NK-92 treated with Interleukin-12 subunit alpha and Interleukin-12 subunit beta, amount 100 ng/mL, for 24 hours (cell line): ENCODE measurements at places on chromosomes 12 and 14.

- no peak for DNase-seq
Measured at GRCh38 chr12:49979016-49979586, 6.4 kb downstream of the AQP6 start.

- DNase-seq, result no peak
Measured at GRCh38 chr12:114799574-114800487, 115.9 kb upstream of the TBX3 start.

DNA sequence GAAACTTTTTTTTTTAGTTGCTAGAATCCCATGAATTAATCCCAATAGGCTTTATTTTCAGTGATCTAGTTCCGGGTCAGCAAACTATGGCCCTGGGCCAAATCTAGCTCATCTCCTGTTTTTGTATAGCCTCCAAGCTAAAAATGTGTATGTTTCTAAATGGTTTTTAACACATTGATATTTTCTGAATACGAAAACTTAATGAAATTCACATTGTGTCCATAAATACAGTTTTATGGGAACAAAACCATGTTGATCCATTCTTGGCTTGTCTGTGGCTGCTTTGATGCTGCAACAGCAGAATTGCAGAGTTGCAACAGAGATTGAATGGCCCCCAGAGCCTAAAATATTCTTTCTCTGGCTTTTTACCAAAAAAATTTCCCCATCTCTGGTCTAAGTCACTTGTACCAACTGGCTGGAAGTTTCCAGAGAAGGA is 47.5 kb downstream of the ZNF664 start:
- DNase-seq, result no peak

DNA sequence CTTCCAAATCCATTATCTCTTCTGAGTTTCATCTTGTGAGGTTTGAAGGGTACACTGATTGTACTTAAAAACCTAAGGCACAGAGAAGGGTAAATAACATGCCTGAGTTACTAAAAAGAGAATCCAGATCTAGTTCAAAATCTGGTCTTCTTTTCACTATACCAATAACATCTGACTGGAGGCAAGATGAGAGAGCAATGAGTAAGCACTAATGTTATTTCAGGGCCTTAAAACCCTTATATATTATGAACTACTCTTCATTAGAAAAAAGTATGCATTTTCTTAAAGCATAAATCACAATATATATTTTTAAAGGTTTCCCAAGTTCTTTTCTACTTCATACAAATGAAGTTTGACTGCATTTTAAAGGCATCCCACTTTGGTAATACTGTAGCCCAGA is 60.2 kb downstream of the GXYLT1 start:
- DNase-seq, result no peak

GRCh38 chr12:105204916-105205315 is 31.1 kb downstream of the APPL2 start:
- DNase-seq, result no peak

GRCh38 chr12:10891937-10892336 is 7.9 kb upstream of the PRH1 start:
- no peak for DNase-seq

- DNase-seq, result no peak
Measured at GRCh38 chr12:88958153-88958552, 377.9 kb upstream of the KITLG start.

DNA sequence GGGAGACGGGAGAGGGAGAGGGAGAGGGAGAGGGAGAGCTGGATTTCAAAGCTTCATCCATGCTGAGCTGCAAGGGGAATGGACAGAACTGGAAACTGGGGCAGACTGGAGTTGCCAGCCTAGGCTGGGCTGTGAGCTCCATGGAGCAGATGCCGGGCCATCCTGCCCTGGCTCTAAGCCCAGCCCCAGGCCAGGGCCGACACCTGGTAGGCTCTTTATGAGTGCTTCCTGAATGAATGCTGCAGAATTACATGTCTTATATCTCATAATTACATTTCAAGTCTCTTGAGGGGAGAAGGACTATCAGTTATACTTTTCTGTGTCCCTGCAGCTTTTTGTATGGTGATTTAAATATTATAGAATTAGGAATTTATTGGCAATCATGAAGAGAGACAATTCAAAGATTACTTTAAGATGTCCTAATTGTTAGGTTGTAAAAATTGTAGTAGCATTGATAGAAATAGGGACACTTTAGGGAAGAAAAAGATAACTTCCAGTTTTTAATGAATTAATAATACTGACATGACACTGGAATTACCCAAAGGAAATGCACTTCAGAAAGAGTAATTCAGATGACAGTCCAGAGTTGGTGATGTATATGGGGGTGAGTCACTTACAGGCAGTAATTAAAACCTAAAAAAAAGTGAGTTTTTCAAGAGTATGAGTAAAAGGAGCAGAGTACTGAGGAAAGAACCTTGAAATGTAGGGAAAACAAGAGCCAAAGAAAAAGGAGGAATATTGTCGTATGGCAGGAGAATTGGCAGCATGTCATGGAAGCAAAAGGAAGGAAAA is 29.0 kb downstream of the SCYL2 start:
- no peak for DNase-seq

GRCh38 chr12:75526655-75527511 is 15.5 kb upstream of the KRR1 start:
- DNase-seq, result no peak

GRCh38 chr12:62256408-62257096 is 3.7 kb upstream of the USP15 start:
- no peak for DNase-seq

DNA sequence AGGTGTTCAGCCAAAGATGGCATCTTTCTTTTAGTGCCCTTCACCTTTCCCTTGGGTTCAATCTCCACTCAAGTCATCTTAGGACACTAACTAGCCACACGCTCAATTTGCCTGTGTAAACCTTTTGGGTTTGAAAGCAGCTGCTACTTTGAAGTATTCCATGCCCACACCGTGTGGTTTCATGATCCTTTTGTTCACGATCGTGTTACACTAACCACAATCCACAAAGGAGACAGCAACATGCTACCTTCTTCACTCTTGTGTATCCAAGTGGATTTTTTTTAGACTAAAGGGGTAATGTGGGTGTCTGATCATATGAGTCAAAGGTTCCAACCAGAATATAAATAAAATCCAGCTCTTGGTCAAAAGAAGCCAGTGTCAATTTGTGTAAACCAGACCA is 122.7 kb upstream of the FAR2 start:
- DNase-seq, result no peak

DNA sequence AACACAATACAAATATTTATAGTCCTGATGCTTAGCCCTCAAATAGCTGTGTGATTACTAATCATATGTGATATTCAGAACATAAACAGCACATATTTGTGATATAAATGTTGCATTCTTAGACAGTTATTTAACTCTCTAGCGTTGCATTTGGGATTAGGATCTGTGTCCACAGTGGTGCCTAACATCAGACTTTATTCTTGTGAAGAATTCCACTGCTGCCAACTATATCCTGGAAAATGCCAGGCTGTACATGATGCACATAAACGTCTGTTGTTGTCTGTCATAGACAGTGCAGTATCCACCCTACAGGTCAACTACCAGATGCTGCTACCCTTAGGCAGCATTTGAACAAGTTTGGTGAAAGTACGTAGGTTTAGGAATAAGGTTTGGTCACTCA is 39.0 kb downstream of the SLC38A4 start:
- no peak for DNase-seq

DNA sequence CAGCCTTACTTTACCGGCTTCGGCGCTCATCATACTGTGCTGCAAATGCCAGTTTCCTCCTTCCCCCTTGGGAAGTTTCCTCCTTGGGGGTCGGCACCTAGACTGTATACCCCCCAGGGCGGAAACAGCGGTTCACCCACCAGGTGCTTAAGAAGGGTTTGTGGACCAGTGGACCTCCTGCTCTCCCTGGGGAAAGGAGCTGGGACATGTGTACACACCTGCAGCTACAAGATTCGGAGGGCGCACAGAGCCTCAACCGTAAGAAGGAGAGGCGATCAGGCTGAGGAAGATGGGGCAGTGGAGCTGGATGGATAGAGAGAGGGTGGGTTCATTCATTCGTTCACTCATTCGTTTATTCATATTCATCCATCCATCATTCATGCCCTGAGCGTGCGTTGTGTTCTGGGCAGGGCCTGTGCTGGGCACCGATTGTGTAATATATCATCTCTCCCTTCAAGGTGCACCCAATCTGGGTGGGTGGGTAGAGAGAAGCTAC is 717 bp upstream of the ZNF839 start:
- no peak for DNase-seq

DNA sequence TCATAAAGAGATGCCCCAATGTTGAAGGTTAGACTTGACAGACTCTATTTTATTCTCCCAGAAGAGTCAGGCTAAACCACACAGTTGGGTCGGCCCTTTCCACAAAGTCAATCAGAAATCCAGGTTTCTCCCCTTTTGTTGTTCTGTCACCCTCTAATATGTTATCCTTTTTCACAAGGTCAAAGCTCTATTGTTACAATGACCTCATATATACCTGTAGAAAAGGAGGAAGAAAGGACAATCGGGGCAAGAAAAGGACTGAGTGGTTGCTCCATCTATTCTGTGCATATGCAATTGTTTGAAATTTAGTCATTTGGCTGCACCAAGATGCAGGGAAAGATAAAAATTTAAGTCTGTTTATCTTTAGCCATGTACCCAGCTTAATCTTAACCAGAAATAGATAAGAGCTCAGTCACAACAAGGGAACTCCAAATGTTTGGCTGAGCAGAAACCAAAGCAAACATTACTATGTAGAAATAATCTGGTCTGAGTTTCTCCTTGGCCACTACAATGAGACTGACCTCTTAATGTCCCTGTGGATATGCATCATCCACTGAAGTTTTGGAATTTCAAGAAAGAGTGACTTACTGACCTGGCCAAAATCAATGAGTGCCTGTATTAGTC is 503.7 kb downstream of the GALC start:
- no peak for DNase-seq

DNA sequence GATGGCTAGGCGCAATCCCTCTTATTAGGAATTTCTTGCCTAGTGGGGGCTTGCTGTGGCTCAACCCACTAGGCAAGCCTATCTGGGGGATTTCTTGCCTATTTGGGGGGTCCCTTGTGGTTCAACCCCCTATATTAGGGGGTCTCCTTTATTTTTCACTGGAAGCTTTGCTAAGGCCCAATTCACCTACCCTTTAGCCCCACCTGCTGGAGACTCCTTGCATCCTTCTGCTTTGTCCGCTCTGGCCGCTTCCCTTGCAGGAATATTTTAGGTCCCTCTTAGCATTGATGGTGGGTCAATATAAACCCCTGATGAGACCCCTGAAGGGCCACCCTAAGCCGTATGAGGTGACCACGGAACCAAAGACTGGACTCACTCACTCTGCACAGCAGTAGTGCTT is 1552.1 kb downstream of the AACS start:
- no peak for DNase-seq

GRCh38 chr14:95425369-95426115 is 90.9 kb downstream of the SYNE3 start:
- DNase-seq, result no peak
